Right cardiac atrium (tissue), 5 donors: ENCODE measurements at places on chromosomes 1 and 21. TPM values are rescaled to one million over a fixed set of nuclear protein-coding genes. Genes with fewer than 3 reads are reported as not detected.

- DNase-seq = peak; percentile 15
Observed at GRCh38 chr1:197914510-197914909, 2.7 kb upstream of the LHX9 start.

- DNase-seq = no peak
Observed at GRCh38 chr1:66578841-66579240, 44.9 kb downstream of the SGIP1 start.

DNA sequence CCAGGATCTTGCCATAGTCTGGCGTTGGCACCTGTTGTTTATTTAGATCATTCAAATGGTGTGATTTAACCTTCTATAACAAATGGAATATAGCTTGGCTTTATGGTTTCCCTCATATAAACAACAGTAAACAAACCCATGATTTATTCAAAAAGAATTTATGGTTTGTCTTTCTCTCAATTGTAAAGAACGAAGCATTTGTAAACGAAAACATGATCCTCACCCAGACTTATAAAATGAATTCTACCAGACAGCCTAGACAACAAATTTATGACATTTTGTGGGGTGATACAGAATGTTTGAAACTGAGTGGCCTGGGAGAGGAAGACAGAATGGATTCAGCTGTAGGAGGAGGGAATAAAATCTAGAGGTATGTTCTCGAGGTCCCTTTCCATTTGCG, 66.1 kb upstream of the PTGFR start:
- DNase-seq = no peak

GBP3 gene
- total RNA-seq = 8.9 TPM

DNA sequence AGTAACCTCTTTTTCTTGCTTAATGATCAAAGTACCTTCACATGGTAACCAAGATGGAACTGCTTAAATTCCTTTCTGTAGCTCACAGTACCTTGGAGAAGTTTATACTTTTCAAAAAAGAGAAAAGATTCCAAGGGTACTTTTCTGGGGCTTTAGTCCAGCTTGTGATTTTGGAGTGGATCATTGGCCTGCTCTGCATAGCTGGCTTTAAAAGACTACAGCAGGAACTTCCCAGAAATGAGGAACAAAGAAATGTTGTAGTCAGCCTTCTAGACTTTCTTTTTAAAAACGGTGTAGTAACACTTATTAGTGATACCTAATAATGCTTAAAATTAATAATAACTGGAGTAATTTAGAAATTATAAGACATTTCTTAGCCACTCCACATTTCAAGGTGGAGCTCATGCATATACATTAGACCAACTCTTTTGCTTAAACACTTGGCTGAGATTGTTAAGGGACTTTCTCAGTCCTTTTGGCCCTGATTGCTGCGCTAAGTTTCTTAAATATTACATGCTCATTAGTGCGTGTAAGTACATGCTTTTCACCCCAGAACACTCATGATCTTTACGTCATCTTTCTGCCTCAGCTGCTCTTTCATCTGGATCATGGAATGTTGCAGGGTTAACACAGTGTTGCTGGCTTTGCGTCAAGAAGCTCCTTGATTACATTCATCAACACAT, 57.3 kb downstream of the SDCCAG8 start:
- DNase-seq = no peak

GRCh38 chr1:224433701-224434672, 610 bp downstream of the WDR26 start:
- peak; percentile 84 for DNase-seq

DNA sequence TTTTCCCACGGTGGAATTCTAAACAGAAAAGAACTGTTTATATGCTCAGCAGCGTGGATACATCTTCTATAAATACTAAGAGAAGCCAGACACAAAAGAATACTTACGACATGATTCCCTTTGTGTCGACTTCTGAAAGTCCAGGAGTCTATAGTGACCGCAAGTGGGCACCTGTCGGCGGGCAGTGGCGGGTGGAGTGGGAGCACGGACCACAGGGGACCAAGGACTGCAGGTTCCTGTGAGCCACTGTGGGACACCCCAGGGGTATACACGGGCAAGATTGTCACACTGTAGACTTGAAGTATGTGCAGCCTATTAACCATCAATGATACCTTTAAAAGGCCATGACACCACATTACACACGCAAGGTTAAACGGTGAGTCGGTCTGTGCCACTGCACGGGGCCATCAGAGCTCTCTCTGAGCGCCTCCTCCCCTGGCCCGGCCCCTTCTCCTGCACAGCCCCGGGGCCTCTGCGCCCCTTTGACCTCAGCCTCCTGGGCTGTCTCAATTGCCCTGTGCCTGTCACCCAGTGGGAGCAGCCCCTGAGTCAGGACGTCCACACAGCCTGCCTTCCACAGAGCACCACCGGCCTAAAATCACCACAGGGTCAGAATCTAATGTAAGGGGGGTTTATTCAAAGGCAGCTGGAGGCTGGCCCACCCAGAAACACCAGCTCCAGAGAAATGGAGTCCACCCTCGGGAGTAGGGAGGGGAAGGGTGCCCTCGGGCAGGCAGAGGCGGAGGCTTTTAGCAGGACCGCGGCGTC, 90.0 kb upstream of the COL6A1 start:
- peak; percentile 28 for DNase-seq

RASAL2 gene
- total RNA-seq = 30.8 TPM

PDZK1 gene
- not detected for total RNA-seq

DNAI4 gene
- 21.3 TPM for total RNA-seq

GRCh38 chr1:203462878-203463277, 12.7 kb upstream of the PRELP start:
- DNase-seq = peak; percentile 63

- DNase-seq = peak; percentile 69
Observed at GRCh38 chr21:45542667-45543370, 579 bp upstream of the SLC19A1 start.

GRCh38 chr1:113993072-113993471, 13.8 kb downstream of the OLFML3 start:
- DNase-seq = no peak

GRCh38 chr1:11417162-11417561, 61.8 kb upstream of the DISP3 start:
- DNase-seq = no peak

- DNase-seq = peak; percentile 28
Observed at GRCh38 chr1:227561241-227561907, 2.0 kb upstream of the ZNF678 start.

- no peak for DNase-seq
Observed at GRCh38 chr1:14782741-14783591, 184.5 kb downstream of the KAZN start.

DNA sequence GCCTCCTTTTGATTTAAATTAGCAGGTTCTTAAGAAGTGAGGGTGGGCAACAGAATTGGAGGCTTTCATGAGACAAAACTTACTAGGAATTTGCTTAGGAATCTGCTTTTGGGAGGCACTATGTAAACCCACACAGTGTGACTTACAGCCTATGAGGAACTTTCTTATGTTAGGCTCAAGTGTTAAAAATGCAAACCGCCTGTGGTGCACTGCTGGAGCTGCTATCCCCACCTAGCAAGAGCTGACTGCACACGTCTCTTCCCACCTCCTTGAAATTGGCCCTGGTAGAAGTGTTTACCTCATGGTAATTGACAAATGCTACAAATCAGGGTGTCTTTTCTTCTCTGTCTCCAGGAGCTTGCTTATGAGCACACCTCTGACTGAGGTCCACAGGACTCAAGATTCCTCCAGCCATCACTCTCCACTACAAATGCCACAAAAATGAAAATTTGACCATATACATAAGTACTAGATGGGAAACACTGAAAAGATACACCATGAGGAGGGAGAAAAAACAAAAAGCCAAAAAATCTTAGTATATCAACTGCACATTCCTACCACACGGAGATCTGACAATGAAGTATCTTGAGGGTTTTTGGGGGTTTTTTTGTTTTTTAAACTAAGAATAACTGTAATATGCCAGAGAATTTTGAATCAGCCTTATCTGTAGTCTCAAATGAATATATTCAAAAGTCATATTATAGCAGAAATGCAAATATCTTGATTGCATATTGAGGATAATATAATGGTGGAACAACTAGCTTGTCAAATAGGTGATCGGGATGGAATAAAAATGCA, 18.2 kb upstream of the NPL start:
- no peak for DNase-seq

GRCh38 chr1:176897350-176898236, 266.9 kb downstream of the ASTN1 start:
- peak; percentile 47 for DNase-seq

DNA sequence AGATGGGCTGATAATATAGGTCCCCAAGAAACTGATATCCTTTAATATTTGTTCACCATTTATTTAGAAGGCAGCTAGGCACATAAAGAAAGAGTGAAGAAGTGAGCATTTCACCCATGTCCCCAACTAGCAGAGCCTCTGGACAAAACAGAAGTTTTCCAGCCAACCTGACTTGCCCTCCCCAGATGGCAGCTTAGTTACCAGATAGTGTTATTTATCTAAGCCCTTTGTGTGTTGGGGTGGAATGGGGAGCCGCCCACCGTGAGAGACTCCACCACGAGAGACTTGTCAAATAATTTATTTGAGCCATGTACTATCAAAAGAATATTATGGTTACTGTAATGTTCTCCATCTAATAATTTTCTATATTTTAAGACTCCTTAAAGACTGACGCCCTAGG, 54.9 kb upstream of the C1orf198 start:
- no peak for DNase-seq

GRCh38 chr1:164699815-164700491, 141.0 kb downstream of the PBX1 start:
- DNase-seq = peak; percentile 52

- peak; percentile 37 for DNase-seq
Observed at GRCh38 chr21:37153196-37153934, 80.3 kb downstream of the TTC3 start.

OLFML2B gene
- total RNA-seq = 3.0 TPM

- DNase-seq = no peak
Observed at GRCh38 chr1:232974971-232975370, 24.6 kb downstream of the NTPCR start.

DNA sequence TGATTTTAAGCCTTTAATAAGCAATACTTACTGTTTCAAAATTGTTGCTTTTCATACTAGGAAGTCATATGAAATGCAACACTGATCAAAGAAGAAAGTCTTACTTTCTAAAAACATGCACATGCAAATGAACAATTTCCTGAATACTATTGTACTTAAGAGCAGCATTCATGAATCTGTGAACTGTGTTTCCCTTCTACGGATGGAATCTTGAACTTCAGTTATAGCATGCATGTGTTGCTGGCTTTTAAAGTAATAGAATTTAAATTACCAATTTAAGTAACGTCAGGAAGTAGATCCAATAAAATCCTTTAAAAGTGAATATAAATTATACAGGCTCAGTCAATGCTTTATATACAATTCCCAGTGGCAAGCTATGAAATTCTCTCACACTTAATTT, 348.9 kb downstream of the KCNT2 start:
- DNase-seq = no peak

DNA sequence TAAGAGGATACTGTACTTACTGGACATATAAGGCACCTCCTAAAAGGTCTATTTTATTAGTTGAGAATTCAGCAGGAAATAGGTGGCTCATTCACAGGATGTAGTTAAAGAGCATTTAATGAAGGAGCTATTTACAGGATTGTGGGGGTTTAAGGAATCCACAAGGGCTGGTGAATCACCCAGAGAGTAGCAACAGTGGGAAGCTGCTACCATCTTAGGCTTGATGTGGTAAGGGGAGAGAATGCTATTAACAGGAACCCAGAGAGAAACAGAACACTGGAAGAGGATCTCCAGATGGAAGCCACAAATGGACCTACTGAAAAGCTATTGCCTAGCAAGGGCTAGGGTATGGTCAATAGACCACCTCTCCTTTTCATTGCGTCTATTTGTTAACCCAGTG, 52.0 kb upstream of the COL11A1 start:
- no peak for DNase-seq

GRCh38 chr1:55214934-55215193, 300 bp downstream of the USP24 start:
- DNase-seq = peak; percentile 73

GRCh38 chr1:196407358-196408051, 200.7 kb downstream of the KCNT2 start:
- DNase-seq = no peak

UBE2J2 gene
- total RNA-seq = 41.2 TPM

DNA sequence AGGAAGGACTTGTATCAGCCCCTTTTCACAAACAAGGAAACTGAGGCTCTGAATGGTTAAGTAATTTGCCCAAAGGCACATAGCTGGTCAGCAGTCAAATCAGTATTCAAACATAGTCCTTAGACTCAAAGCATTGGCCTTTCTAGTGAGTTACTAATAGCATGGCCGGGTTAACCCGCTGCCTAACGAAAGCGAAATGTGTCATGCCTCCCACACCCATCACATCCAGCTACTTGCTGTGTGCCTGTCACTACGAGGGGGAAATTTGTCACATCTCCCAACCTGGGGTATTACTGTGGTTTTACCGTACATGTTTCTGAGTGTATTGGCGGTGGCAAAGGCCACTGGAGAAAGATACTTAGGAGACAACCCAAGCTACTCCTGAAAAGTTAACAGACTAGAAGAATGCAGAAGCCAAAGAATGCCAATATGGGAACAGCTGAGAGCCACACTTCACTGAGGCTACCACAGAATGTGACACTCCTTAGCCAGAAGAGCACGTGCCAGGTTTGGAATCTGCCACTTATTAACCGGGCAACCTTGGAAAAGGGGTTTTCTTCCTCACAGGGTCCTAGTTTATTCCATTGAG, 363.5 kb downstream of the KCNH1 start:
- DNase-seq = no peak

ETV3L gene
- not detected for total RNA-seq

RORC gene
- total RNA-seq = 1.3 TPM

- no peak for DNase-seq
Observed at GRCh38 chr1:153428791-153429190, 12.5 kb downstream of the S100A7A start.

DNA sequence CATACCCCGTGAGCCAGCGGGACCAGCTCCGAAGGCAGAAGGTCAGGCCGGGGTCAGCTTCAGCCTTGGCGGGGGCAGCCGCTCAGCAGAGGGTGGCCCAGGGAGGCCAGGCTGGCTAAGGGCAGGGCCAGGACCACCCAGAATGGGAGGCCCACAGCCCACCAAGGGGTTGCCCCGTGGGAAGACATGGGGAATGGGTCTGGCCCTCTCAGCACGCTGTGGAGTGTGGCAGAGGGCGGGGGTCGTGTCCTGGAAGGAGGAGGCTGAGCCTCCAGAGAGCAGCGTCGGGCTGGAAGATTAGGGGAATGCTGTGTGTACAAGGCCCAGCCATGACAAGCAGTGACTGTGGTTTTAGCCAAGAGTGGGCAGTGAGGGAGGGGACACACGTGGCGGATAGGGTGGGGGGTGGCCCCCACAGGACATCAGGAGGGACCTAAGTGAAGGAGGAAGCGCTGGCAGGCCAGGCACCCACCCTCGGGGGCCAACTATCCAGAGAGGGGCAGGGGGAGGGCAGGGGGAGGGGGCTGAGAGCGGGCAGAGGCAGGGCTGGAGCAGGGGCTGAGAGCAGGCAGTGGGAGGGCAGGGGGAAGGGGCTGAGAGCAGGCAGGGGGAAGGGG, 43.9 kb upstream of the POFUT2 start:
- peak; percentile 11 for DNase-seq

OR10Z1 gene
- not detected for total RNA-seq
